ENCODE measurements at places on chromosomes 11 and 22. TPM values are rescaled to one million over a fixed set of nuclear protein-coding genes. Genes with fewer than 3 reads are reported as not detected.

Gene FGF3
- total RNA-seq, result 2.5 TPM

Gene ST14
- not detected for total RNA-seq

Gene PARVG
- total RNA-seq, result not detected

Gene CRYBB2
- total RNA-seq, result not detected

Gene SAA2
- total RNA-seq, result not detected

Gene HIRA
- 33.2 TPM for total RNA-seq

Gene INPP5J
- total RNA-seq, result 3.5 TPM

Gene RAC2
- not detected for total RNA-seq

Gene ACTN3
- not detected for total RNA-seq

Gene UCP2
- total RNA-seq, result 26.4 TPM

Gene C11orf86
- not detected for total RNA-seq

Gene EIF4G2
- total RNA-seq, result 977 TPM

Gene OR8D4
- not detected for total RNA-seq

Gene NRIP3
- total RNA-seq, result 0.97 TPM

Gene OSM
- total RNA-seq, result not detected

Gene CREB3L1
- 78.6 TPM for total RNA-seq

Gene VPS51
- total RNA-seq, result 122 TPM

Gene OR4A16
- not detected for total RNA-seq

Gene TEF
- total RNA-seq, result 5.7 TPM

Gene HOATZ
- total RNA-seq, result not detected

Gene CDON
- total RNA-seq, result 24.4 TPM

Gene TUB
- 8.7 TPM for total RNA-seq

Gene MRGPRE
- total RNA-seq, result not detected

Gene F2
- total RNA-seq, result 0.19 TPM

Gene TREH
- total RNA-seq, result not detected

Gene CD3D
- total RNA-seq, result not detected

Gene MLC1
- not detected for total RNA-seq

Gene C11orf21
- total RNA-seq, result 0.16 TPM
